ENCODE measurements at places on chromosomes 5 and 9. TPM values are rescaled to one million over a fixed set of nuclear protein-coding genes. Genes with fewer than 3 reads are reported as not detected.

- DNase-seq = no peak
Measured at GRCh38 chr5:2805080-2805479, 53.6 kb upstream of the IRX2 start.

Gene TMED9
- polyA plus RNA-seq = 180 TPM

- no peak for DNase-seq
Measured at GRCh38 chr9:126309427-126310189, 17.0 kb upstream of the MVB12B start.

DNA sequence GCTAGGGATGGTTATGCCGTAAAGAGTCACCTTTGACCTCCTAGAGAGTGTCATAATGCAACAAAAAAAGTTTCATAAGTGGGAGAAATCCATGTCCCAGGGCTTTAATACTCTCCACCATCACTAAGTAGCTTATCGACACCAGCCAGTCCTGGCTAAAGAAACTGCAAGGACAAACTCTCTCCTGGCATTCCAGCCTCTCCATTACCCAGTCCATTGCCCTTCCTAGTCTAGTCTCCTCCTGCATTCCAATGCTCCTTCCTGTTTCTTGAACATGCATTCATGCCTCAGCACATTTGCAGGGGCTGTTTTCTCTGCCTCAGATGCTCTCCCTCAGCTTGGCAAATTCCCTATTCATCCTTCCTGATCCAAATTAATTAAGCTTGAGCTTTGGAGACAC, 364.1 kb downstream of the BRINP1 start:
- DNase-seq = no peak

Gene IFNA13
- not detected for polyA plus RNA-seq

DNA sequence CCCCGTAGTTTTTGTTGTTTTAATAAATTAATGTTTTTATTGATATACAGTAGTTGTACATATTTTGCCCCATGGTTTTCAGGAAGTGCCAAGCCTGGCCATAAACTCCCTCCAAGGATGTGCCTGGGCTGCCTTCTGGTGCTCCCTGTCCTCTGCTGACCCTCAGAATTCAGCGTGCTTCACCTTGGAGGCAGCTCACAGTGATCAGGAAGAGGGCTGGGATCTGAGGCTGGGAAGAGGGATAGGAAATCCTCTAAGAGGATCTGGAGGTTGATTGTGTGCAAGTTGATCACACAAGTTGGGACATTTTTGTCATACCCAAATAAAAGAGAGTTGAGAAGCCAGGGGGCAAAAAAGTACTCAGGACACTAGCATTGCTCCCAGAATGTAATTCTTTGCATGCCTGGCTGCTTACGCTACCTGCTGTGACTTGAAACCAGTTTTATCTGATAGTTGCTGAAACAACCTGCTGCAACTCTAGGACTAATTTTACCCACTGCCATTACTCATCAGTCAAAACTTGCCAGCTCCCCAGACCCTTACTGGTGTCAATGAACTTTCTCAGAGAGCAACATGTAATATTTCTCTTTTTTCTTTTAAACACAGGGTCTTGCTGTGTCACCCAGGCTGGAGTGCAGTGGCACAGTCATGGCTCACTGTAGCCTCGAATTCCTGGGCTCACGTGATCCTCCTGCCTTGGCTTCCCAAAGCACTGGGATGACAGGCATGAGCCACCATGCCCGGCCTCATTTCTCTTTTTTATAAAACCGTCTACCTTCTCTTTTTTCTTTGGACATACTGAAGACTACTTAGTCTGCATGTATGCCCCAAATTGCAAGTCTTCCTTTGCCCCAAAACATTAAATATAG, 29.0 kb downstream of the PDE6A start:
- DNase-seq = no peak

DNA sequence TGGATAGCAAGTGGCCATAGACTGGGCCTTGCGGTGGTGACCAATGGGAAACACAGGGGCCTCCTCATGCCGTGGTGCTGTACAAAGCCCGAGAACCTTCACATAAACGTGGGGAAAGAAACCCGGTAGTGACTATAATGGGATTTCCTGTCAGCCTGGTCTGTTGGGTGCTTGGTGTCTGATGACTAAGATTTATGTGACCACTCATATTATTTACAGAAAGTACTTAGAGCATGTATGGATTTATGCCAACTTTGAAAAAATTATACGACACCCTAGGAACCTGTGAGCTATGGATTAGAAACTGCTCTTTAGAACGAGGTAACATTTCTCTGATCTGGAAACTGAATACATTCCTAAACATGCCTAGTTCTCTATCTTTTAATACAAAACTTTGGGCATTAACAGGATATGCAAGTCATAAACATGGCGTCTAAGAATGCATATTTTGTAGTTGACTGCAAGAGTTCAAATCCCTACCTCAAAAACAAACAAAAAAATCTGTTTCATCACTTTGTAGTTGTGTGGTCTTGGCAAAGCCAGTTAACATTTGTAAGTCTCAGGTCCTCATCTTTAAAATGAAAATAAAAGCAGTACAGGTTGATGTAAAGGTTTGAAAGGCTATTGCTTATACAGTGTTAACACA, 85.4 kb downstream of the TMEM167A start:
- DNase-seq = no peak

DNA sequence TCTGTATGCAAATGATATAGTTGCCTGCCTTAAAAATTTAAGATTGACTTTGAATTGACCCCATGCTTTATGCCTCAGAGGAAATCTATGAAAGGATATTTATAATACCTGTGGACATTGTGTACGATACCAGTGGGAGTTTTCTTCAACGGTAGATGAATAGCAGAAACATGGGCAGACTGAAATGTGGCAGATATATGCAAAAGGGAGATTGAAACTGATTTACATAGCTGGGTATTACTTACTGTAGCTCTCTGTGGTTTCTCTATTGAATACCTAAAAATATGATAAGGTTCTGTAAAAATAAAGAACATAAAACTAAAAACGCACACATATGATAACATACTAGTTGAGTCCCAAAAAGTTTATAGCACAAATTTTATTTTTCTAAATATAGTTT, 345.2 kb upstream of the PCSK5 start:
- DNase-seq = no peak

- DNase-seq = no peak
Measured at GRCh38 chr5:2779459-2779858, 28.0 kb upstream of the IRX2 start.

DNA sequence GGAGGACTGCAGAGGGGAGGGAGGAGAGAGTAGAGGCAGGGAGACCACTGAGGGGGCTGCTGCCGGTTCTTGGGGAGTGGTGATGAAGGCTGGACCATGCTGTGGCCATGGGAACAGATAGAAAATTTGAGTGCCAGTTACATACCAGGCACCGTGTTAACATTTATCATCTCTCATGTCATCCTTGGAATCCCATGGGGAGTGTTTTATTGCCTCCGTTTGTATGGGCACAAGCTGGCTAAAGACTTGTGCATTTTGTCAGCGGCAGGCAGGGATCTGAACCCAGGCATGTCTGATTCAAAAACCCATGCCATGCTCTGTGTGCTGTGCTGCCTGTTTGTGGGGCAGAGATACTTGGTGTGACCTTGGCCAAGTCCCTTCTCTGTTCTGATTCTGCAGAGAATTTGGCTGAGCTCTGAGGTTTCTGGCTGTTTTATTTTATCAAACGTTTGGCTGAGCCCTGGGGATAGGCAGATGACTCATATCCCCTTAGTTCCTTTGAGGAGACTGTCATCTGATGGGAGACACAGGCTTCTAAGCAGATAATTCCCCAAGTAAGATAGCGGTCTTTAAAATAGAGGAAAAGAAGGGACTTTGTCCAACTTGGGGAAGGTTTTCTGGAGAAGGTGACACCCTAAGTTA, 22.2 kb downstream of the COL27A1 start:
- DNase-seq = no peak

Gene CARD9
- 1.3 TPM for polyA plus RNA-seq

Gene KIF4B
- polyA plus RNA-seq = 0.30 TPM

- no peak for DNase-seq
Measured at GRCh38 chr9:134625361-134626068, 16.1 kb upstream of the COL5A1 start.

DNA sequence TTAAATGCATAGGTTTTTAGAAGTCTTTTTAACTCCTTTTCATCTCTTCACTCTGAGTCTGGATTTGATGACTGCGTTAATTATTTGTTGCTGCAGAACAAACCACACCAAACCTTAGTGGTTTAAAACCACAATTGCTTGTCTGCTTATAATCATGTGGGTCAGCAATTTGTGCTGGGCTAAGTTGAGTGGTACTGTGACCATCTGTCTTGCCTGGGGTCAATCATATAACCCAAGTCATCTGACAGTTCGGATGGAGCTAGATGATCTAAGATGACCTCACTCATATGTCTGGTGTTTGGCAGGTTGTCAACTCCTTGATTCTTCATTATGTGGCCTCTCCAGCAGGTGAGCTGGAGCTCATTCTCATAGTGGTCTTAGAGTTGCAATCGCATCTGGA, 219.1 kb upstream of the ELAVL2 start:
- DNase-seq = no peak

GRCh38 chr5:54825005-54825404, 160.4 kb downstream of the ESM1 start:
- DNase-seq = no peak

- DNase-seq = no peak
Measured at GRCh38 chr5:154221371-154221896, 30.9 kb downstream of the GALNT10 start.

DNA sequence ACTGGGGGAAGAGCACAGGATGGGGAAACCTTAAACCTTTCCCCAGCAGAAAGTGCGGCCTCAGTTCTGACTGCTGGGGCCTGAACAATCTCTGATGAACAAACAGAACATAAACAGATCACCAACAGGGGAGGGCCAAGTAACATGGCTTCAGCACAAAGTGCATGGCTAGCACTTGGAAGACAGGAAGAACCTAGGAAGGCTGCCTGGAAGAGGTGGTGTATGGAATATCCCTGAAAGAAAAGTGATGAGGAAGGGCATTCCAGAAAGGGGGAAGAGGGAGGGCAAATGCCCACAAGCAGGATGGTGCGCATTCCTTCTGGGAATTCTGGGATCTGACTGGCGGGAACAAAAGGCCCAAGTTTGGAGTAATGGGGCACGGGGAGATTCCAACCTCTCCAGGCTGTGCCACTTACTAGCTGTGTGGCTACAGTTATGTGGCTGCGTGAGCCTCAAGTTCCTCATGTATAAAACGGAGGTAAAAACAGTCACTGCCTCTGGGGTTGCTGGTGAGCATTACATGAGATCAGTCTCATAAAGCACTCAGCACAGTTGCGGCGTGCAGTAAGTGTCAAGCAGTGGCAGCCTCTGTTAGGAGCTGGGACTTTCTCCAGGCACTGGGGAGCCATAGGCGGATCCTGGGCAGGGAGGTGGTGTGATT, 1.6 kb downstream of the PDGFRB start:
- no peak for DNase-seq

Gene BSPRY
- 8.8 TPM for polyA plus RNA-seq

- DNase-seq = no peak
Measured at GRCh38 chr5:146026307-146027010, 78.9 kb downstream of the PLAC8L1 start.

Gene CACNA1B
- 0.39 TPM for polyA plus RNA-seq

Gene OR13C5
- not detected for polyA plus RNA-seq

GRCh38 chr5:63164838-63165535, 586.4 kb downstream of the LRRC70 start:
- no peak for DNase-seq

DNA sequence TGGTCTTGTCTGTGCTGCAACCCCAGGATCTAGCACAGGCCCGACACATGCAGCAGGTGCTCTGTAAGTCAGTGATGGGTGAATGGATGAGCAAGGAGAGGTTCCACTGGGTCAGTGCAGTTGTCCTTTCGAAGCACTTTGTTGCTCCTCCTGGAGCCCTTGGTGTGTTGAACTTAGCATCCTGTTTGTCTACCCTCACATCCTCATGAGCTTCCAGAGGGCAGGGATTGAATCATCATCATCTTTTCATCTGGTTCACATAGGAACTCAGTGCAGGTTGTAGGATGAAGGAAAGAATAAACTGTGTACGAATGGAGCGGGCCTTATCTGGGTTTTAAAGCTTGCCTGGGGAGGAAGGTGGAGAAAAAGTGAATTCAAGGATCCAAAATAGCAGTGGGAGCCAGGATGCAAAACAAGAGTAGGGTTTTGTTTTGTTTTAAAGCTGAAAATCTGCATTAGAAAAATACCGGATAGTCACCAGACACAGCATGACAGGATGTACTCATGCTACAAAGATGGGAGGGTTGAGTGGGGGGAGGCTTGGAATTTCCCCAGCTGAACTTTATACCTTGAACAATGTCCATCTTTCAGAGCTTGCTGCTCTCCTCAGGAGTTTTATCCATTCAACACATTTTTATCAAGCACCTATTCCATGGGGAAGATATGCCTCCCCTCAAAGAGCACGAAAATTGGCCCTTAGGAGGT, 55.8 kb downstream of the PTTG1 start:
- no peak for DNase-seq

Gene MAPK9
- 37.3 TPM for polyA plus RNA-seq

DNA sequence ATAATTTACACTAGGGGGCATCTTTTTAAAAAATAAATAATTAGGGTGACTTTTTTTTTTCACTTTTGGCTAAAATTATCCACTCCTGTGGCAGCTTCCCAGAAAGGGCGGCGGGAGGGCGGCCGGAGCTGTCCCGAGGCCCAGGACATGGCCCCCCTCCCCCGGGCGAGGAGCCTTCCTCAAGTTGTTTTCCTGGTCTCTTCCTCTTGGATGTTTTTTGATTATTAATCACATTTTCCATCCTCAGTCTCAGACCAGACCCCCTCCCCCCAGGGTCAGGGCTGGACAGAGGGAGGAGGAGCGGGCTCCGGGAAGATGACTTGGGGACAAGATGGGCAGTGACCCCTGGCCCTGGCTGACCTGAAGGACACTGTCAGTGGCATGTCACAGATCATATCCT, 4.7 kb upstream of the CNTFR start:
- DNase-seq = no peak

DNA sequence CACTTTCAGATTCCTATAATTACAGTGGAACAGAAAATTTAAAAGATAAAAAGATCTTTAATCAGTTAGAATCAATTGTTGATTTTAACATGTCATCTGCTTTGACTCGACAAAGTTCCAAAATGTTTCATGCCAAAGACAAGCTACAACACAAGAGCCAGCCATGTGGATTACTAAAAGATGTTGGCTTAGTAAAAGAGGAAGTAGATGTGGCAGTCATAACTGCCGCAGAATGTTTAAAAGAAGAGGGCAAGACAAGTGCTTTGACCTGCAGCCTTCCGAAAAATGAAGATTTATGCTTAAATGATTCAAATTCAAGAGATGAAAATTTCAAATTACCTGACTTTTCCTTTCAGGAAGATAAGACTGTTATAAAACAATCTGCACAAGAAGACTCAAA, 29.5 kb downstream of the ZFYVE16 start:
- DNase-seq = no peak

DNA sequence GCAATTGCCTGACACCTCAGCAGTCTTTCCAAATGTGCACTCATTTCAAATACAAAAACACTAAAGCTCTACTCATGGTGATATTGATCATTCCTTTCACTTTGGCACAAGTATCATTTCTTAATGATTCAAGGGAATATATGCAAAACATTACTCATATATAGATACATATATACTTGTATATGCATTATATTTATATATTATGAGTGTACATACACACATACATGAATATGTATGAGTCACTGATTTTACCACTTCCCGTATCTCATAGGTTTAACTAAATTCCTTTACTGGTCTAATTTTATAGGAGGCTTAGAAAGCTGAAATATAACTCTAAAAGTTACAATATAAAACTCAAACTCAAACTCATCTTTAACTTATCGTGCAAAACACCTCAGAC, 156.5 kb downstream of the CDH9 start:
- no peak for DNase-seq

GRCh38 chr9:100445161-100445902, 18.4 kb downstream of the MSANTD3 start:
- no peak for DNase-seq

Measured in renal cortex interstitium (tissue), 15 donors.